GM12878 (cell line): ENCODE measurements at places on chromosomes 2 and 18.

DNA sequence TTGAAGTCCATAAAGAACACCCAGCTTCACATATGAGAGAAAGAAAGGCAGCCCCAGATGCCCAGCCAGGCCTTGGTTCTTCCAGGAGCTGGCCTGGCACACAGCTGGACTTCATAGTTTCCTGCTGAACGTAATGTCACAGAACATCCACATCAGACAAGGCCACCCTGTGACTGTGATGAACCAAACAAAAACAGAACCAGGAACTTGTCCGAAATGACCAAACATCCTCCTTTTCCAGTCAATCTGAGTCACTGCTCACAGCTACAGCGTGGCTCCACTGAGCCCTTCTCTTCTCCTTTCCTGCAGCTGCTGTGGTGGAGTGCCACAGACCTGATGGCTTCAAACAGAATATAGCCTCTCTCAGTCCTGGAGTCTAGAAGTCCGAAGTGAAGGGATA is 45.4 kb upstream of the PAPOLG start:
- DNase-seq, result no peak

DNA sequence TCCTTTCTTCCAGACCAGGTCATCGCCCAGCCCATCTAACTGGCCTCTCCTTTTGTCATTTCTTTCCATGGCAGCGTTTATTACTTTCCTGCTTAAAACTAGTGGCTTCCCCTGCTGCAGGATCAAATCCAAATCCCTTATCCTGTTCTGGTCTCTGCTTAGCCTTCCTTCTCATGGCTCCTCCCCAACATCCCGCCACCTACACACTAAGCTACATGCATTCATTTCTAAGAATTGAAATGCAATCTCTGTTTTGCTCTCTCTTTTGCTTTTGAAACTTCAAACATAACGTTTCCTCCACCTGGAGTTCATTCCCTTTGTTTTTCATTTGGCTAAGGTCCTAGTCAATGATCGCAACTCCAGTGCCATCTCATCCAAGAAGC is 18.0 kb upstream of the DPP4 start:
- no peak for DNase-seq

GRCh38 chr2:34003795-34004194 is 404.7 kb upstream of the FAM98A start:
- no peak for DNase-seq

GRCh38 chr2:29097569-29097968 is 17.6 kb upstream of the CLIP4 start:
- no peak for DNase-seq

- no peak for DNase-seq
Measured at GRCh38 chr2:188292348-188293239, 920 bp downstream of the GULP1 start.

DNA sequence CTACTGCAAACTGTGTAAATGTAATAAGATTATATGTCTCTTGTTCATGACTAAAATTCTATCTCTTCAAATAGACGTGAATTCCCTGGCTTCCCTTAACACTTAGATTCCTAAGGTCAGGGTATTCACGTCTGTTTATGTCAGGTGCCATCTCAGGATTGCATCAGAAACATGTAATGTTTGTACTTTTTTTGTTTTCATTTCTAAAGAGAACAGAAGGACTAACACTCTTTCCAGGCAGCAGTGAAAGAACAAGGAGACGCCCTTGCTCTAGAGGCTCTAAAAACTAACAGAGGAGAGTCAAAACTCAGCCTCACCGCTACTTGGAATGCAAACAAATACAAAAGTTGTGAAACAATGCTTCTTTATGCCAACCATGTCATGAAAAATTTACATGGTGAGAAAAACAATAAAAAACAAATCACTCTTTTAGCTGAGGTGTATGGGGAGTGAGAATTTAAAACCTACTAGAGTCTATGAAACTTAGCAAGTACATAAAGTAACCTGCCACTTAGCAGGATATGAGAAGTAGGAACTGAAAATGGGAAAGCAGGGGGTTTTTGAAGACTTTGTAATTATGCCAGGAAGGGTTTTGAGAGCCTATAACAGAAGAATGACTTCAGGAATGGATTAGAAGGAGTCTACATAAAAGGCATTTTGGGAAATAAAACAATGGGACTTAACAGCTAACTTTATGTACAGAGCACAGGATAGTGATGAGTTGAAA is 522.7 kb downstream of the THSD7B start:
- DNase-seq, result peak; percentile 30

- DNase-seq, result no peak
Measured at GRCh38 chr2:36367486-36367885, 11.9 kb downstream of the CRIM1 start.

- no peak for DNase-seq
Measured at GRCh38 chr2:101241158-101241557, 11.5 kb upstream of the CNOT11 start.

GRCh38 chr2:42021464-42021863 is 26.4 kb upstream of the PKDCC start:
- no peak for DNase-seq

- no peak for DNase-seq
Measured at GRCh38 chr2:128092656-128093055, 1.7 kb downstream of the UGGT1 start.

DNA sequence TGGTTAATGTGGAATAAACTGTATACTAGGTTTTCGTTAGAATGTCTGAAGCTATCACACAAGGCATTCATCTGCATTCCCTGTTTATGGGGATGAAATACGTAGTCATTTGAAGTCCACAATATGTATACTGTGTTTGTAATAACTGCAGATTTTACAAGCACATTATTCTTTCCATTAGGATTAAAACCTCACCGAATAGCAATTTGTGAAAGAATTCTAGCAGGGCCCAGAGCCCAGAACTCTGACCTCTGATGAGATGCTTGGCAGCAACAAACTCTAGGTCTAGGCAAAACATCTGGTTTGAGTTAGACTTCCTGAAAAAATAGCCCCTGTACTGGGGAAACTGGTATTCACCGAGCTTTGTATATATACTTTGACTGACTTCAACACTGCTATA is 158.2 kb downstream of the SRBD1 start:
- DNase-seq, result no peak

GRCh38 chr2:60707750-60708371 is 48.2 kb upstream of the PAPOLG start:
- DNase-seq, result peak; percentile 2

- DNase-seq, result no peak
Measured at GRCh38 chr2:130287656-130288026, 55.1 kb upstream of the IMP4 start.

DNA sequence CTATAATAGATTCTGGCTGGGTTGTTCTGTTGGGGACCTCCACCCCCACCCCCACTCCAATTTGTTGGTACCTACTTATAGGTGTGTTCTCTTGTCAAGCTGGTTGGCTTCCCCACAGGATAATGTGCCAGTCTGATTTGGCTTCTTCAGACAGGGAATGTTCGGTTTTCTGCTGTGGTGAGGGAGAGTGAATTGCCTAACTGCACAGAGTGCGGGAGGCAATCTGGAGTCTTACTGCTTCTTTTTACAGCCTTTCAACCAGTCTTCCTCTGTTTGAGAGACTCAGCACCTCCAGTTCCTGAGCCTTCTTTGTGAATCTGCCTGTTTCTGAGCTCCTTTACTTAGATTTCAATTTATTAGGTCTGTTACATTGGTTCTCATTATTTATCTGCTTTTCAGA is 27.4 kb upstream of the SNORC start:
- no peak for DNase-seq

DNA sequence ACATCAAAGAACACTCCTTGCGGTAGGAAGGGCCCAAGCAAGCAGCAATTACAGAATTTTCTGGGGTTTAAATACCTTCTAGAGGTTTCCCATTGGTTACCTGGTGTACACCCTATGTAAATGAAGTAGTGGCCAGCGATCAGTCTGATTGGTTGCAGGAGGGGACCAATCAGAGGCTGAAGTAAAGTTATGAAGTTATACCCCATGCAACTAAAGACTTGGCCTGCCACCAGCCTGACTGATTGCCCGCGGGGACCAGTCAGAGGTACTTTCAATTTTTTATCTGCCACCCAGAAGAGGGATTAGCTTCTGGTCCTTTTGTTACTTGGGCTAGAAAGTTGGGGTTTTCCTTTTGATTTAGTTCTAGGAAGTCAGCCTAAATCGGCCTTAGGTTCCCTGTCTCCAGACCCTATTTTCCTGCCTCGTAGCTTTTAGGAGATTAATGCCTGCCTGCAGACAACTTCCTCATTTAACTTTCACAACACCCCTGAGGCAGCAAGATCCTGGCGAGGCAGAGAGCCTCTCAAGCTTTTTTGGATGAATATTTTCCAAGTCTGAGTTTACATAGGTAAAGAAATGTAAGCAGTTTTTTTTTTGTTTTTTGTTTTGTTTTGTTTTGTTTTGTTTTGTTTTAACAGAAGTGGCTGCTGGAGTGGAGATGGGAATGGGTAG is 1.5 kb upstream of the DGUOK start:
- no peak for DNase-seq

DNA sequence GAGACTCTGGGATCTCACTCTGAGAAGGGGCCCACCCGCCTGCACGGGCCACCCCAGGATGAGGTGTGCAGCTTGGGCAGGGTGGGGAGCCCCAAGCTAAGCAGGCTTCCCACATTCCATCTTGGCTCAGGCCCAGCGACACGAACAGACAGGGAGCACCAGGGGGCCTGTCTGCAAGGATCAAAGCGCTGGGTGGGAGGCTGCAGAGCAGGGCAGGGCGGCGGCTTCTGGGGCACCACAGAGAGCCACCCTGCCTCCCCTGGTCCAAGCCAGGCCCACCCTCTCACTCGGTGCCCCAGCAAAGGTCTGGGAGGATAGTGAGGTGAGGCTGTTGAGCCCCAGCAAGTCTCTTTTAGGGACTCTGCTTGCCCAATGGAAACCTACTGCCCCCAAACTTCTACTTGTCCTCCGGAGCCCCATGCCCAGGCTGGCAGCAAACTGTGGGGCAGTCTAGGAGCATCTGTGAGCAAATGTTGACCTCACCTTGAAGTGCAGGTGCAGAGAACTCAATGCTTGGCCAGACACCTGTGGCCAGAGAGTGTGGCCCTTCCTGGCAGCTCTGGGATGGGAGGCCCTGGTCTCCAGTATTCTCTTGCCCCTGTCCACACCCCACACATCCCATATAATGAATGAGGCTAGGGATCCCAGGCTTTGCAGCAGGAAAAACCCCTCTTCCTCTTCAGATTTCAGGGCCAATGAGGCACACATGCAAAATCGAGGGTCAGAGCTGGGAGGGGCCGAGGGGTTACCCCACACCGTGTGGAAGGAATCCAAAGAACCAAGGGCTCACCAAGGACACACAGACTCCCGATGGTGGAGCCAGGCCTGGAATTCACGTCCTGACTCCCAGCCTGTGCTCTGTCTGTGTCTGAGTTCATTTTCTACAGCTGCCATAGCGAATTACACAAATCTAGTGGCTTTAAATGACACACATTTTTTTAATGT is 18.8 kb upstream of the GLI2 start:
- no peak for DNase-seq

DNA sequence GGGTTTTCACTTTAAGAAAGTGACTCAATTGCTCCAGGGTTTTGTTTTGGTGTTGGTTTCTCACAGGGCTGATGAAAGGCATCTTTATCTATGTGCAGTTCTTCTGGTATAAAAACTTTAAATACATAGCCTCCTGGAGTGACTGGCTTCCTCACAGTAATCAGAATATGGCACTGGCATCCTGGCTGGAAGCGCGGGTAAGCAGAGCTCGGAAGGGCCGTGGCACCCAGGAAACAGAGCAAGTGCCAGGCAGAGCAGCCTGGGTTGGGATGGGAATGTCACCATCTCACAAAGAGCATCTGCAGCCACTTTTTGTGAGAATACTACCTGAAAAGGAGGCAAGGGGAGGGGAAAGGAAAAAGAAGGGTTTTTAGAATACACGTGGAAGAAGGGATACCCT is 534.7 kb downstream of the PLCL1 start:
- no peak for DNase-seq

DNA sequence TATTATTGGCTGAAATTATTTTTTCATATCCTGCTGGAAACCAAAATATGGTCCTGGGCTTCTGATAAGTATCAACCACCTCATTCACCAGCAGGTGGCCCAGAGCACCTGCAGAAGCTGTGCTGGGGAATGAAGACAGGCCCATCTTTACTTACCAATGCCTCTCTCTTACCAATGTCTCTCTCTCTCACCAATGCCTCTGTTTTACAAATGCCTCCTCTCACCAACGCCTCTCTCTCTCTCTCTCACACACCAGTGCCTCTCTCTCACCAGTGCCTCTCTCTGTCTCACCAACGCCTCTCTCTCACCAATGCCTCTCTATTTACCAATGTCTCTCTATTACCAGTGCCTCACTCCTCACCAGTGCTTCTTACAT is 2.3 kb upstream of the MAL start:
- no peak for DNase-seq

- DNase-seq, result no peak
Measured at GRCh38 chr2:7448578-7449264, 531.5 kb downstream of the RNF144A start.

- DNase-seq, result no peak
Measured at GRCh38 chr18:46035696-46036680, 36.1 kb downstream of the PSTPIP2 start.

GRCh38 chr2:181697571-181697970 is 17.3 kb upstream of the NEUROD1 start:
- no peak for DNase-seq

DNA sequence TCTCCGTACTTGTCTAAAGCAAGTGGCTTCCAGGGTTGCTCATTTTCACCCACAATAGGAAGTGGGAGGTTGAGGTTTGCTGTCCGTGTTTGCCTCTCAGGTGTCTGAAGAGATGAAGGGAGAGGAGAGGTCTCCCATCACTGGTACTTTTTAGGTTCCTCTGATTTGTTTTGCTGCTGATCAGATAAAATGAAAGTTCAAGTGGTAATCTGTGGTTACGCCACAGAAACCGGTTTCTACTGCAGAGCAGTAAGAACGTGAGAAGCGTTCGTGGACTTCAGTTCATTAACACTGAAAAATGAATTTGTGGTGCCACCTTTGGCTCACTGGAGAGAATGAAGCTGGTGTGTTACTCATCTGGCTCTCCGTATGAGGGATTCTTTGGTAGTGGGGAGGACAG is 118.2 kb downstream of the GBX2 start:
- DNase-seq, result peak; percentile 48

GRCh38 chr18:65938592-65939372 is 188.0 kb downstream of the CDH7 start:
- DNase-seq, result peak; percentile 5

- no peak for DNase-seq
Measured at GRCh38 chr2:64770781-64771334, 117.1 kb upstream of the SERTAD2 start.

DNA sequence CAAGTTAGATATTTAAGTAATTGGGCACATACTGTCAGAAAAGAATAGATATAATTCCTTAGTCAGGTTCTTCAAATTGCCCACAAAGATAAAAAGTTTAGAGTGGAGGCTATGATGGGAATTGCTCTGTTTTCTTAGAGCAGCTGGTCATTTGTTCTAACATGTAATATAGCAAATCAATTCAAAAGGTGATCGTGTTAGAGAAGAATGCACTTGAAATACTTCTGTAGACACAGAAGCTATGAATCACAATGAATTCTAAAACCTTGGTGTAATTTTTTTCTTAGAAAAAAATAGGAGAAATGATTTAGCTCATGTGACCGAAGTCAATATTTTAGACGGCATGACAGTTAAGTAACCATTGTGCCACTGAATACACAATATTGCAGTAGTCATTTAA is 918.1 kb upstream of the LRATD1 start:
- no peak for DNase-seq
